Activated T-helper 1 cell treated with anti-CD3 and anti-CD28 coated beads, Interleukin-12 subunit alpha, Interleukin-12 subunit beta, Interleukin-2, Interleukin-4 antibody, amounts not matched to agents 30 ng/mL and 10 ng/mL and 1 ng/mL, durations not matched to agents 14 hours and 24 hours and 36 hours (primary cell): ENCODE measurements at places on chromosomes 7 and 10.

GRCh38 chr10:77873536-77874380 is 52.8 kb downstream of the DLG5 start:
- H3K27me3 ChIP-seq, result peaks cover 6% of the 10 kb centered on the region
- H3K36me3 ChIP-seq, result no peaks in the 10 kb centered on the region
- no peak for DNase-seq

DNA sequence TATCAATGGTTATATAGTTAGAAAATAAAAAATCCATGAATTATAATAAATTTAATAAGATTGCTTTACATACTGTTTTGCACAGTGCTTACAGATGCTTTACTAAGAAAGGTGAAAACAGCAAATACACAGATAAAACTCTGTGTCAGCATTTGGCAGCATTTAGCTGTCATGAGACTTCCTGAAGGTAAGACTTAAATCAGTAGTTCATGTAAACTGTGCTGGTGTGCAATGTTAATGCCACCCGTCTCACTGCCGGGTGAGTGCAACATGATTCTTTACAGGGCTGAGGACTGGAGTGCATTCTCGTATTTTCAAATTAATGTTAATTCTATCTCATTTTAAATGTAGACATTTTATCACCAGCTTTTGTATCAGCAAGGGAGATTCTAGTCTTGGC is 326.2 kb upstream of the POT1 start:
- H3K4me3 ChIP-seq, result no peak overlapping the region
- DNase-seq, result no peak
- H3K27me3 ChIP-seq, result no peaks in the 10 kb centered on the region
- H3K36me3 ChIP-seq, result no peaks in the 10 kb centered on the region

GRCh38 chr7:101953248-101953819 is 135.9 kb downstream of the CUX1 start:
- H3K4me3 ChIP-seq, result no peak overlapping the region
- H3K27ac ChIP-seq, result peak overlapping the region; percentile 8
- peaks cover 10% of the 10 kb centered on the region for H3K4me1 ChIP-seq
- no peaks in the 10 kb centered on the region for H3K36me3 ChIP-seq

GRCh38 chr7:102182016-102182415 is 104.7 kb upstream of the SH2B2 start:
- H3K36me3 ChIP-seq, result peaks cover 2% of the 10 kb centered on the region
- no peak overlapping the region for H3K4me3 ChIP-seq
- no peaks in the 10 kb centered on the region for H3K4me1 ChIP-seq
- no peak overlapping the region for H3K27ac ChIP-seq
- no peaks in the 10 kb centered on the region for H3K27me3 ChIP-seq

DNA sequence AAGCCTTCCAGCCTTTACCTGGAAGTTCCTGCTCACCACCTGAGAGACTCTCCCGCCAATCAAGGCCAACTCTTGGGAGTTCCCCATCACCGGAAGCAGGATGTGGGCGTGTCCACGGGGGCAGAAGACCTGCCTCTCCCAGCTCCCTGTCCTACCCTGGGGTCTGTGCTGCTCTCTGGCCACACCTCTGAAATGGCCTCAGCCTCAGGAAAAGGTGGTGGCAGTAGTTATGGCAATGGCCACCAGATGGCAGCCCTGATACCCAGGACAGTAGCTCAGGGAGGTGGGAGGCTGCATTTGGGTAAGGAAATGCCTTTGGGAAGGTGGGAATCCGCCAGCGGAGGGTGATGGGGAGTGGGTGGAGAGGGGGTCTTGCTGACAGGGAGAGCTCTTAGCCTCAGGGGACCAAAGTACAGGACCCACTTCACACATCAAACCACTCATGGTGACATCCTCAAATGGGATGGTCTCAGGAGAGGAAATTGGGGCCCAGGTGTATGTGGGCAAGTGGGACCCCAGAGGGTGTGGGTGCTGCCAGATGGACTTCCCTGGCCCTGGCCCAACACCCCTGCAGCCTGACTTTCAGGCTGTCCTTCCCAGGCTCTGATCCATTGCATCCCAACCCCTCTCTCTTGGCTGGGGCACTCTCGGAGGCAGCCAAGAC is 33.9 kb downstream of the KAZALD1 start:
- peaks cover 22% of the 10 kb centered on the region for H3K27me3 ChIP-seq
- peak; percentile 69 for DNase-seq
- no peaks in the 10 kb centered on the region for H3K36me3 ChIP-seq
- H3K4me1 ChIP-seq, result peaks cover 6% of the 10 kb centered on the region
- H3K27ac ChIP-seq, result no peak overlapping the region

- H3K27ac ChIP-seq, result no peak overlapping the region
- peaks cover 6% of the 10 kb centered on the region for H3K36me3 ChIP-seq
Observed at GRCh38 chr7:22945584-22945983, 68.3 kb downstream of the HYCC1 start.

DNA sequence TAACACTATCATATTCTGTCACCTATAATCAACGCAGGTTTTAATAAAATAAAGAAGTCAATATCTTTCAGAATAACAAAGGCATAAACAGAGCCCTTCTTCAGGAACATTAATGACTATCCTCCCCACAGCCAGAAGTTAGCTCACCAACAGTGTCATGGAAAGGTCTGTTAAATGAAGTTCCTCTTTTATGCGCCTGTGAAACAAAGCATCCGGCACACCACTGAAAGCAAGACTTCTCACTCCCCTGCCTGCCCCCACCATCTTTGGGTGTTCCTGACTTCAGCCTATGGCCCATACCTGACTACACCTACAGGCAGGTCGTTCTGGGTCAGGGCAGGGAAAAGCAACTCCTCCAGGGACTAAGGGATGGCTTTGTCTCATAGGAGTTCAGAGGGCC is 205.4 kb downstream of the FANK1 start:
- H3K36me3 ChIP-seq, result no peaks in the 10 kb centered on the region
- no peak overlapping the region for H3K27ac ChIP-seq
- H3K27me3 ChIP-seq, result no peaks in the 10 kb centered on the region
- H3K4me1 ChIP-seq, result no peaks in the 10 kb centered on the region
- no peak for DNase-seq

GRCh38 chr7:129958643-129959470 is 6.1 kb upstream of the UBE2H start:
- peaks cover 3% of the 10 kb centered on the region for H3K4me1 ChIP-seq
- H3K27ac ChIP-seq, result no peak overlapping the region
- no peak for DNase-seq
- peaks cover 18% of the 10 kb centered on the region for H3K27me3 ChIP-seq

GRCh38 chr7:106866298-106867281 is 1.5 kb downstream of the PIK3CG start:
- H3K27ac ChIP-seq, result peak overlapping the region; percentile 80
- H3K4me1 ChIP-seq, result peaks cover 67% of the 10 kb centered on the region
- no peaks in the 10 kb centered on the region for H3K27me3 ChIP-seq
- peak overlapping the region; percentile 96 for H3K4me3 ChIP-seq
- peaks cover 36% of the 10 kb centered on the region for H3K36me3 ChIP-seq

DNA sequence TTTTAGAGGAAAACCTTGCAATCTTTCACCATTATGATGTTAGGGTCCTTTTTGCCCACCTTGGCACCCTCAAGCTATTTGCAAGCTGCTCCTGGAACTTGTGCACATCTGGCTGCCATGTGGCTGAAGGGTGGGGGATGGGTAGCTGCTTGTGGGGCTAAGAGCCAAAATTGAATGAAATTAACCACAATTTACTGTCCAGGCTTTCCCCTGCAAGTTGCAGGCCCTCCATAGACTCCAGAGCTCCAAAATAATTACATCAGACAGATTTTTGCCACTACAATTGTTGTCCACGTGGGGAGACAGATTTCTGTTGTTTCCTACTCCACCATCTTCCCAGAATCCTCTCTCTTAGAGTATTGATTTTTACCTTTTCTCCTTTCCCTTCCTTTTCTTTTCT is 19.1 kb downstream of the PI4K2A start:
- DNase-seq, result no peak
- no peak overlapping the region for H3K27ac ChIP-seq
- peaks cover 25% of the 10 kb centered on the region for H3K36me3 ChIP-seq

DNA sequence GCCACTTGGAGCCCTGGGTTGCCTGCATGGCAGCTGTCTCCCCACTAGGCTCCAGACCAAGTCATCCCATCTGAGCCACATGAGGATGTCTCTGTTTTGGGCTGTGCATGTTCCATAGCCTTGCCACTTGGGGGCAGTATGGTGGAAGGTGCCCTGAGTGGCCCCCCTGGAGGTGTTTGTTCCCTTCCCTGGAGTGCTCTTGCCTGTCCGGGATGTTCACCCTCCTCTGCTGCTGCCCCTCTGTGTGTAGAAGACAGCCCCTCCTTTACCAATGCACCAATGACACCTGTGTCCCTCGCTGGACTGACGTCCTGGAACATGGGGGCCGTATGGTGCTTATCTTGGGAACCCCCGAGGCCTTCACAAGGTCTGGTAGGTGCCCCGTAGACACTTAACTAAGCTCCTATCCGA is 100.2 kb downstream of the ACTR3B start:
- H3K4me3 ChIP-seq, result no peak overlapping the region
- no peaks in the 10 kb centered on the region for H3K4me1 ChIP-seq
- no peak for DNase-seq
- no peak overlapping the region for H3K27ac ChIP-seq
- no peaks in the 10 kb centered on the region for H3K36me3 ChIP-seq
- no peaks in the 10 kb centered on the region for H3K27me3 ChIP-seq

DNA sequence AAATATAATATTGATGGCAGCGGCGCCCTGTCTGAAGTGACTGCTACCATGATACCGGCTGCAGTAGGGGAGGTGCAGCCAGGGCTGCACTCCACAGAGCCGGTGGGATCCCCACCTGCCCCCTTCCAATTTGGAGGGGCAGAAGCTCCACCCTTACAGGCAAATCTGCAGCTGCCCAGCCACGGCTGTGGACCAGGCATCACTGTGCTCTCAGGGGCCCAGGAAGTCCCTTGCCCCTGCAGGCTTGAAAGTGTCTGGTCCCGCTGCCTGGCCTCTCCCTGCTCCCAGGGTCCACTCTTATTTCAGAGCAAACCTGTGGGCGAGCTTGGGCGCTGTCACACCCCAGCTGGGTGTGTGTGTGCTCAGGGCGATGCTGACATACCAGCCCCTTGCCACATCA is 172.7 kb upstream of the SMIM30 start:
- no peaks in the 10 kb centered on the region for H3K36me3 ChIP-seq
- H3K4me1 ChIP-seq, result no peaks in the 10 kb centered on the region
- DNase-seq, result no peak

DNA sequence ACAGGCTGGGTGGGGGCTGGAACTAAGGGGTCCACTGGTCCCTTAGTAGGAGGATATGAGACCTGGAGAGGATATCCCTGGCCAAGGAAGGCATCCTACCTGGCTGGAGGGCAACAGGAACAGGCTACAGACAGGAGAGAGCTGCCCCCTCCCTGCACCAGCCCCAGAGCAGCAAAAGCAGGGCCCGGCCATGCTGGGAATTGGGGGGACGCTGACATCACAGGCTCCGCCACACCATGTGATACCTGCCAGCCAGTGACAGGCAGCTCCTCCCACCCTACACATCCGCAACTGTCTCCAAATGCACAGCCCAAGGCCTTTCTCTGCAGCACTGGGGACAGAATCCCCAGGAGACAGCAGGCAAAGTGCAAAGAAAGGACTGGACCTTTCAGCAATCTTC is 100.0 kb downstream of the EBF3 start:
- H3K36me3 ChIP-seq, result no peaks in the 10 kb centered on the region
- no peak overlapping the region for H3K4me3 ChIP-seq
- H3K4me1 ChIP-seq, result no peaks in the 10 kb centered on the region
- H3K27me3 ChIP-seq, result no peaks in the 10 kb centered on the region
- H3K27ac ChIP-seq, result no peak overlapping the region
